ENCODE measurements at places on chromosomes 4 and X.

DNA sequence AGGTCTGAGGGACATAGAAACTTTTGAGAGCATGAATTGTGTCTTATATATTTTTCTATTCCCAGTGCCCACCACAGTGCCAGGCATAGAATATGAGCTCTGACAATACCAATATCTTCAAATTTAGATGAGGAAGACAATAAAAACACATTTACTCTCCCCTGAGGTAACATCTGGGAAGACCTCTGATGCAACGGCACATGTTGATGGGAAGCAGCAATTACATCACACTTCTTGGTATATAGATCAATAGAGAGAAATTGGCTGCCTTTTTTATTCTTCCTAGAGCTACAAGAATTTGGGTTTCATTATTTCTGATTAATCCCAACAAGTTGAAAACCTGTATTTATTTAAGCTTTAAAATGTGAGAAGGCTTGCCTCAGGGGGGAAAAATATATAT, 67.4 kb upstream of the SMAD1 start:
- no peak for DNase-seq

DNA sequence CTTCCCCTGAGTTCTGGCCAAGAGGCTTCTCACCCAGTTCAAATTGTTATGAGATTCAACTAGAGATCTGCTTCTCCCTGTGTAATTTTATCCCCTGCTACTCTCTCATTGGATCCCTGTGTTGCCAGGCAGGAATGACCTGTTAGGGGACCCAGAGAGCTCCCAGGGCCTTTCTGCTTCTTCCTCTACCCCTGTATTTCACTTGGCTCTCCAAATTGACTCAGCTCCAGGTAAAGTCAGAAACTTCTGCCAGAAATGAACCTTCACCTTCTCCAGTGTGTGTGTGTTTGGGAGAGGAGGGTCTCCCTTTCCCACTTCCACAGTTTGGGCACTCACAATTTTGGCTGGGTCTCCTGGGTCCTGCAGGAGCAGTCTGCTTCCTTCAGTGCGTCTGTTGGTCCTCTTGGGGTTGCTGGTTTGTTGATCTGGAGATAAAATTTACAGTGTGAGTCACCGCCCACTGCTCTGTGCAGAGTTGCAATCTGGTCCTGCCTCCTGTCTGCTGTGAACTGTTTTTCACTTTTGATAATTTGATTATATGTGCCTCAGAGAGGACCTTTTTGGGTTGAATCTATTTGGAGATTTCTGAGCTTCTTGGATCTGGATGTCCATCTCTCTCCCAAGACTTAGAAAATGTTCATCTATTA, 112.4 kb upstream of the EDA2R start:
- DNase-seq, result no peak

DNA sequence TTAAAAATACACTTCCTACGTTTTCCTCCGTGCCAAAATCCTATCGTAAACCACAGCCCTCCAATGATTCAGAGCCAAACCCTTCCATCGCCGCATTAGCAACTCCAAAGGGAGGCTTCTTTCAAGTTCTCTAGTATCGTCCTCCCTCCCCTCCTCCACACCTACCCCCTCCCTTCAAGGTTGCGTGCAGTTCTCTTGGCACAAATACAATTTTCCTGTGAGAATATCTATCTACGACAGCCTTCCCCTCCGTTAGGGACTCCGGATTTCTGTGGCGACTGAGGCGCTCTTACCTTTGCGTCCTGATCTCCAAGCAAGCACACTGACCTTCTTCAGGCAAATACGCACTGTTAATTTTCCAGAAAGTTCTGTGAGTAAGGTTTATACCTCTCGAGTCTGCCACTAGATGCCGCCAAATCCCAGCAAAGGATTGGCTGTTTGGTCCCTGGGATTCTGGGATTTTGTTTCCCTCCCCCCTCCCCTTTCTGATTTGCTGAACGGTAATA, 1.2 kb upstream of the MORF4L2 start:
- DNase-seq, result peak; percentile 70

- no peak for DNase-seq
Measured at GRCh38 chr4:5638976-5639375, 69.4 kb downstream of the EVC2 start.

- no peak for DNase-seq
Measured at GRCh38 chr4:6343939-6344408, 74.3 kb downstream of the WFS1 start.

- peak; percentile 48 for DNase-seq
Measured at GRCh38 chr4:39464886-39465501, 6.1 kb downstream of the LIAS start.

GRCh38 chrX:19852014-19853005, 35.1 kb downstream of the SH3KBP1 start:
- no peak for DNase-seq

- no peak for DNase-seq
Measured at GRCh38 chrX:120731386-120731785, 101.5 kb upstream of the C1GALT1C1 start.

DNA sequence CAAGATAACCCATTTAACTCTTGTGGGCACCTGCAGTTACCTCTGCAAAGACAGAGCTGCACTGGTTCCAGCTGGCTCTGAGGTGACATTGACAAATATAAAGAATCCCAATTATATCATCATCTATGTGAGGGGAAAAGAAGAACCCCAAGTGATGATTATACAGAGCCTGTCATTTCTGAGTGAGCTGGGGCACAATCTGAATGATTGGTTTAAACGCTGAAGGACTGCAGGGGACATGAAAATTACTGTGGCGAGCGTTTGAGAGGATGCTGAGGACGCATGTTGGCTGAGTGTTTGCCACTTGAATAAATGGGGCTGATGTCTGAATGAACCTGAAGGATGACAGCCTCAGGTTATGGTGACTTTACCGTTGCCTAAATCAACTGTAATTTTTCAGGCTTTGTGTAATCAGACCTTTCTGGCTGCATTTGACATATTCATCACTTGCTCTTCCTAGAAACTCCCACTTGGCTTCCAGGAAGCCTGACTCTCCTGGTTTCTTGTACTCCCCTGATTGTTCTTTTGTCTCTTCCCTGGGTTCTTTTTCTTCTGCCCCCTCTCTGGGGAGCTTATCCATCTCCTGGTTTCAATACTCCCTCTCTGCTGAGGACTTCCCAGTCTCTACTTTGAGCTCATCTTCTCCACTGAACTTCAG, 4.1 kb upstream of the HSD17B10 start:
- no peak for DNase-seq

DNA sequence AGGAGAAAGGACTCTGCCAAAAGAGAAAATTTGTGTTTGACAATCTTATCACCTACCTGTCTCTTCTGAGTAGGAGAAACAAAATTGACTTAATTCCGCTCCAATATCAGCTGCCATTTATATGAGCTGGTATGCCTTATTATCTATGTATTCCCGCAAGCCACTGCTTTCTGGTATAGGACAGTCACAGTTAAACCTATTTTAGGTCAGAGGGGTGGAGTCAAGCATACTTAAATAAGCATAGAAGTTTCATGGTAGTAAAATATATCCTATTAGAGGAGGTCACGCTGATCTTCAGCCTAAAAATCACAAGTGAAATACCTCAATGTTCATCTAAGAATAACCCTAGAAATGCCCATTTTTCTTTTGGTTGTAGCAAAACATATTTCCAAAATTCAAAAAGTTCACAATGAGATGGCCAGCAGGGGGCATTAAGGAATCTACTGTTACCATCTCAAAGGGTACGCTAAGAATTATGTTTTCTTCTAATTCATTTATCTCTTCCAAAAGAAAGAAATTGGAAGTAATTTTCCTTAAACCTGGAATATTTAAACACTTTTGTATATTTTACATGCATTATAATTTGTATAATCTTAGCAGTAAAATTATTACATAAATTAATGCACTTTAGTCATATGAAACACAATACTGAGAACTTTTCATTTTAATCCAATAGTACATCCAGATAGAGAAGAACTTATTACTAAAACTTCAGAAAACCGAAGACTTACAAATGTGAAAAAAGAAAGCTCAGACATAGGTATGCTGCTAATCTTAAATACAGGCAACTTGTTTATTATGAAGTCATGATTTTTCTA, 10.5 kb downstream of the PPAT start:
- peak; percentile 71 for DNase-seq

- peak; percentile 57 for DNase-seq
Measured at GRCh38 chr4:47974566-47974965, 41.9 kb downstream of the CNGA1 start.

GRCh38 chr4:77600521-77601451, 4.8 kb upstream of the CXCL13 start:
- peak; percentile 28 for DNase-seq

DNA sequence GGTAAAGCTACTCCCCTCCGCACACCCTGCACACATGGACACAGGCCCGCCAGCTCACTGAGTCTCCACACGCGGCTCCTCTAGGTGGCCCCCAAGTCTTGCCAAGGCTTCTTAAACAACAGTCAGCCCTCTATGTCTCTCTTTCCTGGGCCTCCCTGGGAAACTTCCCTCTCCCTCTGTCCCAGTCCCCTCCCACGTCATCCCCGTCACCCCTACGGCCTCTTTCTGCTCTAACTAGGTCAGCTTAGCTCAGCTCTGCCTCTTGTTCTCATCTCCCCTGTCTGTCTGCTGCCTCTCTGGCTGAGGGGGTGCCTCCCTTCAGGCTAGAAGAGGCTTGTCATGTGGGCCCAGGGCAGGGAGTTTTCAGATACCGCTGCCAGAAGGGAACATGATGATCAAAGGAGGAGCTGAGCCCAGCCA, 38.8 kb downstream of the SEPTIN6 start:
- peak; percentile 32 for DNase-seq

DNA sequence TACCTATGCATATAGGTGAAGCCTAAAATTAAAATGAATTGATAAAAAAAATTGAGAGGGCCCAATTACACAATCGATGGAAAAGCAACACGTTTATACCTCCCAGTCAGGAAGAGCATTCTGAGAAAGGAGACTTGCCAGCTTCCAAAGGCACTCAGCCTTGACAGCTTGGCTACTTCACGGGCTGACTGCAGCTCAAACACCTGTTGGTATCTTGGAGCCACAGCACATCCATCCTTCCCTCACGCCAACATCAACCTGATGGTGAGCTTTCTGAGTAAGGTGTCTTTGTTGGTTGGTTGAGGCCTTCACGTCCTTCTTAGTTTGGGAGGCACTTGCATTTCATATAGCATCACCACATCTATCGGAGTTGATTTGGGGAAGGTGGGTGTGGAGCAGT, 598.9 kb upstream of the DIPK2B start:
- DNase-seq, result no peak

- no peak for DNase-seq
Measured at GRCh38 chrX:52015794-52016193, 53.2 kb downstream of the MAGED4B start.

DNA sequence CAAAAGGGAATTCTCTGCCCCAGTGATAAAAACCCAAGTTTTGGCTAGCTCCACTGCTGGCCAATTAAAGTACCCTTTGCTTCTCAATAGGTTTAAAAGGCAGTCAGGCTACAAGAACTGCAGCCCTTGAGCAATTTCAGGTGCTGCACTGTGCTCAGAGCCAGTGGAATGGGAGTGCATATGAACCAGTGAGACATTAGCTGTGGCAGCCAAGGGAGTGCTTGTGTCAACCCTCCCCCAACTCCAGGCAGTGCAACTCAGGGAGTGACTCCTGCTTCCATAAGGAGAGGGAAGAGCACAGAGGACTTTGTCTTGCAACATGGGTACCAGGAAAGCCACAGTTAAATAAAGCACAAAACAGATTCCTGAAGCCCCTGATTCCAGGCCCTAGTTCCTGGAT, 61.6 kb upstream of the VAMP7 start:
- DNase-seq, result no peak

DNA sequence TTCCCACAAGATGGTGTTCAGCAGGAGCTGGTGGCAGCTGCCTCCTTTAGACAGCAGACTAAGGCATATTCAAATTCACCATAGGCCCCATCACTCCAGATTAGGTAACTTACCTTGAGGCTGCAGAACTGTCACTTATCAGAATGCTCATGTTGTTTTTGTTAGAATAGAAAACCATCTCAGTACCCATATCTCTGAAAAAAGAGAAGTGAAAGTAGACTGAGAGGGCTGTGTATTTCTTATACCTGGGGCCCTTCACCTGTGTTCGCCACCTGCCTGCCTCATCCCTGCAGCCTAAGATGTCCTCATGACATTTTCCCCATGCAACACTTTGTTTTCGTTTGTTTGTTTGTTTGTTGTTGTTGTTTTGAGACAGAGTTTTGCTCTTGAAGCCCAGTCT, 32.9 kb upstream of the SPRY1 start:
- no peak for DNase-seq

- DNase-seq, result no peak
Measured at GRCh38 chr4:89021684-89022083, 35.3 kb downstream of the FAM13A start.

GRCh38 chrX:86121916-86122315, 26.3 kb upstream of the DACH2 start:
- no peak for DNase-seq

DNA sequence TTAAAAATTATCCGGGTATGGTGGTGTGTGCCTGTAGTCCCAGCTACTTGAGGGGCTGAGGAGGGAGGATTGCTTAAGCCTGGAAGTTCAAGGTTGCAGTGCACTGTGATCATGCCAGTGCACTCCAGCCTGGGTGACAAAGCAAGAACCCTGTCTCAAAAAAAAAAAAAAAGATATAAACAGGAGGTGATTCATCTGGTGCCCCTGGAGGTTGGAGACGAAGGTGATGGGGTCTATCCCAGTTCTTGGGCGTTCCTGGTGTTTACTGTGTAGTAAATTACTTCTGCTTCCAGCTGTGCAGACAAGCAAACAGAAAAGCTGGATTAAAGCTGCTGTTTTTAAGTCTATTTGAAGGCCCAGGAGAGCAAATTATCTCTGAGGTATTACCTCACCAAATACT, 19.9 kb downstream of the GPKOW start:
- DNase-seq, result no peak
